ENCODE measurements at places on chromosomes 6 and 20.

DNA sequence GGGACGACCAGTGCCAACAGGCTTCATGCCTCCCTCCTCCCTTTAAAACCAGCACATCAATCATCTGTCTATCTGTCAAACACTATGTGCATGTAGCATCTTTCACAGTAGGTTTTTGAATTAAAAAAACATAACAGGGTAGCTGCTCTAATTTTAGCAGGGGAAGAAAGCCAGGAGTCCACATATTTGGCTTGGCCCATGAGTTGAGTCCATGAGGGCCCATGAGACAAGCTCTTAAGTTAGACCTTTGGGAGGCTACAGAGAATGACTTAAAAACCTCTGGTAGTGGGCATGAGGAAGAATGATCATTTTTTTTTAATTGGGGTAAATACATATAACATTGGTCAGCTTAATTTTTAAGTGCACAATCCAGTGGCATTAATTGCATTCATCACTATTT, 194.9 kb downstream of the UTRN start:
- DNase-seq: no peak

DNA sequence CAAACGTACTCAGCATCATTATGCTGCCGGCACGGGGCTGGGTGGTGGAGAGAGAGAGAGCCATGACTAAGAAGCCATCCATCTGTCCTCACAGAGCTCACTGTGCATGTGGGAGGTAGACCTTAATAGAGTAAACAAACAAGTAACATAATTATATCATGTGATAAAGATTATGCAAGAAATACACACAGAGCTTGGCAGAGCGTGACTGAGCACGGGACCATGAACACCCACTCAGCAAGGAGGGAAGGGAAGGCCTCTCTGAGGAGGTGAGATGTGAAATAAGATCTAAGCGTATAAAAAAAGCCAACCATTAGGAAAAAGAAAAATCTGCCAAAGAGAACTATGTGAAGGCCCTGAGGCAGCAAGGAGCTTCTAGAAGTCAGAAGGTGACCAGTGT, 207.5 kb downstream of the PTPRT start:
- no peak for DNase-seq

DNA sequence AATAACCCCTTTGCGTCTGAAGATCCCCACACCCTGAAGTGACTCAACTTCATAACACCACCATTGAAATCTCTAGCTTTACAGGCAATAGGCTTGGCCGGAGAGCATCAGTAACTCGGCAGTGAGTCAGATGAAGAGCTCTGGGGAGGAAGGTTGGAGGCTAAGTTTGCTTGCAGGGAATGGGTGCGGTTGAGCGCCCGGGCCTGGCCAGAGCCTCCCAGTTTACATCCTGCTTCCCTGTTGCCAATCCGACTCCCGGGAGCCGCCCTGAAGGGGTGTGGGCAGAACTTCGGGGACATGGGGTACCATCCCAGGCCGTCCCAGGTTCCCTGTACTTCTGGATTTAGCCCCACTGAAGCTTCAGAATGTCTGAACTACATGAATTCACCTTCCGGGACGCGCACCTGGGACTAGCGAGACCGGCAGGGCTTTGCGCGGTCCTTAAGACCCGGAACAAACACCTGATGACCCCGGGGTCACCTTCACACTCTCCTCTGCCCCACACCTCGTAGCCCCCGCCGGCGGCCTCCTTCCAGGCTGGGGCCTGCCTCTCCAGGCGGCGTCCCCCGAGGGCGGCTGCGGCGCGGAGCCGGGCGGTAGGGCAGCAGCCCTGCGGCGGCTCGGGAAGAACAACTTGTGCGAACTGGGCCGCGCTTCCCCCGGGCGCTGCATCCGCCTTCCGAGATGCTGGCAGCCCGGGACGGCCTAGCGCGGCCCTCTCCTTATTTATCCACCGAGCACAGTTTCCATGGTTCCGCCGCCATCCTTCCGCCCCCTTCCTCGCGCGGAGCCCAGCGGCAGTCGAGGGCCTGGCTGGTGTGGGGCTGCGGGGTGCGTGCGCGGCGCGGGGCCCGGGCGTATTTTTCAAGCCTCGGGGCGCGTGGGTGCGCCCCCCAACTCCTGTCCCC, 56.6 kb upstream of the RREB1 start:
- no peak for DNase-seq

DNA sequence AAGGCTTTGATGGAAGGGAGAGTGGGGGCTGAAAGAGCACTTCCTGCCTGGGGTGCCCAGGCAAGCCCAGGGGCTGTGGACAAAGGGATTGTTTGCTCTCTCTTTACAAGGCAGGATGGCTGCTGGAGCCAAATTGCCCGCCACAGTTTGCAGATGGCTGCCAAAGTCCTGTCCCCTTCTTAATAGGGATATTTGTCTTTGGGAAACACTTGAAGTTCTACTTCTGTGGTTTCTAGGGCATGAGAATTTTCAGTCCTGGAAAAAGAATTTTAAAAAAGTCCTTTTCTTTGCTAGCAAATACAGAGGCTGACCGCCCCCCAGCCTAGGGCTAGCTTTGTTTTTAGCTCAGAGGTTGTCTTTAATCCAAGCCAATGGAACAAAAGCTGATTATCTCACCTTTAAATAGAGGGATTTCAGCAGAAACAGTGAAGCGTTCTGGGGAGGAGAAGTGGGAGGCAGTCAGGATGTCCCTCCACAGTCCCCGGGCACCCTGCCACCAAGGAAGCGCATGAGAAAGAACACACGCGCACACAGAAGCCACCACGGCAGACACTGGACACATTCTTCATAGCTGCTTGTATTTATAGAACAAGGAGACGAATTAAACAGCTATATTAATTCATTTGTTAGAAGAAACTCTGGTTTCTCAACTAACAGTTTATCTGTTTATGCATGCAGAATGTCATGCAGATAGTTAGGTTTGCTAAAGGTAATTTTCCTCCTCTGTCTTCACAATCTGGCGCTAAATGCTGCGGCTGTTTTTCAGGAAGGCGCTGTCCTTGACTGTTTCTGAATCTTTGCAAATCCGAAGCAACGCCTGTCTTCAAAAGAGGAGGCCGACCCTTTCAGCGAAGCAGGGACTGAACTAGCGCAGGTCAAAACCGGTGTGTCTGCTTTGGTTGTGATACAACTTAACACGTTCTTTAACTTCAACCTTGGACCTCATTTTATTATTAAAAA, 736.9 kb downstream of the QKI start:
- DNase-seq: no peak

DNA sequence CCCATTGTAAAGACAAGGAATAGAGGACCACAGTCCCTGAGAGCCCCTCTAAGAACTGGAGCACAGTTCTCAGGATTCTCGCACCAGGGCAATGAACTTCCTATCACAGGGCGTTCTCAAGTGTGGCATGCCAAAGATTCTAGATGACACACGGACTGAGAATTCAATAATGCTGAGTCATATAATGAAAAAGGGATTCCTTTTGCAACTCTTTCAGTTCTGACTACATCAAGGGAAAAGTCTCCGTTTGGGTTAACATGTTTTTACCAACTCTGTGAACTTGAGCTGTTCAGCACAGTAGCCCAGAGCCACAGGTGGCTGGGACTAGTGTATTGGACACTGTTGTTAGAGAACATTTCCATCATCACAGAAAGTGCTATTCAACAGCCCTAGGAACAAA, 3.4 kb downstream of the MED20 start:
- no peak for DNase-seq

GRCh38 chr6:111794727-111795452, 78.4 kb downstream of the FYN start:
- DNase-seq: no peak

- DNase-seq: no peak
These were observed 223.4 kb downstream of the PREX1 start for GRCh38 chr20:48604426-48604825.
